ENCODE measurements at places on chromosomes 1 and 21.

DNA sequence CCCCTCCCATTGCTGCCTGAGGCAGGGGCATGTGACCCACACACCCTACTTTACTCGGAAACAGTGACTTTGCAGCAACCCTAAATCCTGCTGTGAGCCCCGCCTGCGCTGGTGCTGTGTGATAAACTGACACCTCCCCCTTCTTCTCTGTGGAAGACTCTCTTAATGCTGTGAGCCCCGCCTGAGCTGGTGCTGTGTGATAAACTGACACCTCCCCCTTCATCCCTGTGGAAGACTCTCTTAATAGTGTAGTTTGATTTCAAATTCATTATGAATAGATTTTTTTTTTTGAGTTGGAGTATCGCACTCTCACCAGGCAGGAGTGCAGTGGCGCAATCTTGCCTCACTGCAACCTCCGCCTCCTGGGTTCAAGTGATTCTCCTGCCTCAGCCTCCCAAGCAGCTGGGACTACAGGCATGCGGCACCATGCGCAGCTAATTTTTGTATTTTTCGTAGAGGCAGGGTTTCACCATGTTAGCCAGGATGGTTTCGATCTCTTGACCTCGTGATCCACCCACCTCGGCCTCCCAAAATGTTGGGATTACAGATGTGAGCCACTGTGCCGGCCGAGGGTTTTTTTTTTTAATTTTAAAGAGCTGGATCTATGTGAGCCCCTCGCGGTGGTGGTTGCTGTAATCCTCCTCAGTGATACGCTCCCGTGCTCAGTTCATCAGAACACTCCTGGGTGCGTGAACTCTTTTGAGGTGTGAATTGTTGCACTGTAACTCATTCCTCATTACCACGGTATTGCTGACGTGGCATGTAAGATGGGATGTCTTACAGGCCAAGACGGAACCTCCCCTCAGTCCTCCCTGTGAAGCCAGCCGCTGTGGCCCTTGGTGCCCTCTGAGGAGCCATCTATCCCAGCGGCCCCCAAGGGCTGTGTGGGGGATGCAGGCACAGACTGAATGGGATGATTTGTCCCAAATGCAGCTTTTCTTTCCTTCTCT lies 60.3 kb downstream of the GALNT2 start:
- no peak for DNase-seq

DNA sequence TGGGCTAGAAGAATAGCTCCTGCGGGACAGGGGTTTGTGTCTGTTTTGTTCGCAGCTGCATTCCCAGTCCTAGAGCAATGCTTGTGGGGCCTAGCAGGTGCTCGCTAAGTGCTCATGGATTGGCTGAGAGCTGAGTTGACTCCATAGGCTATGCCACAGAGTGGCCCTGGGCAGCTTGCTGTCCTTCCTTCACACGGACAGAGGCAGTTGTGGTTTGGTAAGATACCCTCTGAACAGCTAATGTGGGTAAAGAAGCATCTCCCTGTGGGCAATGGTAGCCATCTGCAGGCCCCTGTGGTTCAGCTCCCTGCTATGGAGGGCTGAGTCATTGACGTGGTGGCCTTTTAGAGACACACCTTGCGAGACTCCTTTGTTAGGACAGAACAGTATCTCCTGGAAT lies 23.5 kb upstream of the LBR start:
- no peak for DNase-seq

GRCh38 chr1:42886800-42887199 lies 40.4 kb downstream of the ZNF691 start:
- DNase-seq = no peak

DNA sequence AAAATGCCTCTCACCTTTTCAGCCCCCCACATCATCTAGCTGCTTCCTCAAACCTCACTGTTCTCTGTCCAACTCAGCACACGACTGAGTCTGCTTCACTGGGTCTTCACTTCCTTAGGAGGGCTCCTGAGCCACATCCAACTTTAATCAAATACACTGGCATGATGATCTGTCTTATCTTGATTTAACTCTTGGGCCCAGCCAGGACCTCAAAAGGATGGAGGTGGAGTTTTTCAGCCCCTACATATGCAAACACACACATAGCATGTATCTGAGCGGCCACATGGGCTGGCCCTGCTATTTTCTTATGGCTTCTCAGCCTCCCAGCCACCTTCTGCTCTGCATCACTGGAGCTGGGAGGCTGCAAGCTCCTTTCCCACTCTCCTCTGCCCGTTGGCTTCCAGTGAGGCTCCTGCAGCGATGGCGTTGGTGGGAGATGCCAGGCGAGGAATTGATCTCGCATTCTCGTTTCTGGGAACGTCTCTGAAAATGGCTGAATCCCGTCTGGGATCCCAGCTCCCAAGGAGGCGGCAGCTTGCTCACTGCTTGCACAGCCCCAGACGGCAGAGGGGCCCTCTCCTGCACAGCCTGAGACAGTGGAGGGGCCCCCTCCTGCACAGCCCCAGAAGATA lies 1.8 kb upstream of the PRXL2B start:
- DNase-seq = no peak

GRCh38 chr1:169890761-169891538 lies 2.7 kb downstream of the SCYL3 start:
- no peak for DNase-seq

GRCh38 chr1:161549652-161550051 lies at the start of gene FCGR3A:
Gene FCGR3A (minus strand): TSS chr1:161549818. CDS start chr1:161549736, 82 bp downstream.
- DNase-seq = no peak

GRCh38 chr1:32892368-32893197 lies 6.3 kb downstream of the HPCA start:
- no peak for DNase-seq

DNA sequence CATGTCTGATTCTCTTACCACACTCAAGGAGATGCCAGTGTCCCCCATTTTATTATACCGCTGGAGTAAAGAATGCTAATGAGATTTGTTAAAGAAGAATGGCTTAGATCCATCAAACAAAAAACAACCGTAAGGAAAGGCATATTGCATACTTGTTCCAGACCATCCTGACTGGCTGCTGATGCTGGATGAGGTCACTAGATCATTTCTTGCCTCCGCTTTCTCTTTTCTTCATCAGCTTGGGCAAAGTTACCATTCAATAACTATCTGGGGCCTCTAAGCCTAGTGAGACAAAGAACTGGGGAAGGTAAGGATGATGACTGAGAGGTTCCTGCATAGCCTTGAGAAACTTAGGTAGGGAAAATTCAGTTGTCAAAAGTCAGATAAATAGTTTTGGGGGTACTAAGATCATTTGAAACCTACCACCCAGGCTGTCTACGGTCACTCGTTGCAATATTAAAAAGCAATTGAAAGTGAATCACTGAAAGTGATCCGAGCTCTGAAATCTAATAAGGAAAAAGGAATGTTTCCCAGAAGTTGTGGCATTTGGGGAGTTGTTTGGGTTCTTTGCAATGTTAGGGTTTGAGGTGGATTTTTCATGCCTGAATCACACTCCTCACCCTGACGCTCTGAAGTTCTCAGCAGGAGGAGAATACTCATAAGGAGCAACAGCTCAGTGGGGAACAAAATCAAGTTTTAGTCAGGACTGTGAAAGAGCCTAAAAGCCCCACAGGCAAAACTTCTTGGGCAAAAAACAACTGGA lies 176.8 kb downstream of the HHIPL2 start:
- DNase-seq = no peak

DNA sequence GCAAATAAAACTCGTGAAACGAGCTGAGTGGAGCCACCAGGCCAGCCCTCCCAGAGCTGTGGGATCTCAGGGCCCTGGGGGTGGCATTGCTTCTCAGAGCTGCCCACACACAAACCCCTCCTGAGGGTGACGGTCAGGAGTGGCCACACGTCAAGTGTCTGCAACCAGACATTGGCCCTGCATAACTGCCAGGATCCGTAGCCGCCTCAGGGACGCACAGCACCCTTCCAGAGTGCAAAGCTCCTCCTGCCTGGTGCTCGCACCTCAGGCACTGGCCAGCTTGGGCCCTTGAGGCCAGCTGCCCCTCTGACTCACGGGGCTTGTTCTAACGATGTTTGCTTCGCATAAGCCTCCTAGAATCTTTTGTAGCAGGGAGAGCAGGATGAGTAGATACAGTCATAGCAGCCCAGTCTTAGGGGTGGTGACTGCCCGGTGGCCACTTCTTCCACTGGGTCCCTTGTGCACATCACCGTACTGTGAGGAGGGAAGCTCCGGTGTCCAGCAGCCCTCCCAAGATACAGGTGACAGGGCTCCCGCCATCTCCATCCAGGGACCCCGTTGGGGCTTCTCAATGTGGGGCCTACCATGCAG lies 5.0 kb downstream of the WNT3A start:
- DNase-seq = no peak

DNA sequence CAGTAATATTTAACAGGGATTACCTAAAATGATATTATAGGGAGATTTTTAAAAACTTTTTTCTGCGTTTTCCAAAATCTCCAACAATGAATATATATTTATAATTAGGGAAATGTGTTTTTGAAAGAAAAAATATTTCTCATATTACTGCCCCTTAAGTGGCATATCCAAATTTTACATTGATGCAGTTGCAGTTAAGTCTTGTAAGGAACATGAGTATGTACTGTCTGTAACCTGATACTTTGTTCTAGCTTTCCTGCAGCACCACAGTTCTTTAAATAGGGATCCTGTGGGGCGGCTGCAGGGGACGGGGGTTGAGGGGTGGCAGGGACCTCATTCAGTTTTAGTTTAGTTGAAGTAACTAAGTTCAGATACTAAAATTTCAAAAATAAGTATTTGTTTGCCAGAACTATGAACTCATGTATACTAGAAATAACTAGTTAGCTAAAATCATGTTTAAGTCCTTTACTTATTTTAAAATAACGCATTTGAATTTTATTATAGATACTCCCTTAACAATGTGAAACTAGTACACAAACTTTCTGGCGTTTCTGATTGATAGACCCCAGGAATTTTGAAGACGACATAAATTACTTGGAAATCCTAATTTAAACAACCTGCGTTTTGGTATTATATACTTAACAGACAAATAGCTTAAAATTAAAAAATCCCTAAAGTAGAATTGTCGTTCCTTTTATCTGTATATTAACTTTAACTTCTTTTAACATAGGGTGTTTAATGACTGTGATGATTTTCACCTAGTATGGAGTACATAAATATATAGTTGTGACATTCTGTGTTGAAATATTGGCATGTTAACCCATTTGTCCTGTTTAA lies 639 bp upstream of the DNAJB4 start:
- no peak for DNase-seq

- DNase-seq = no peak
Measured at GRCh38 chr21:31201548-31201947, 142.5 kb downstream of the TIAM1 start.

- no peak for DNase-seq
Measured at GRCh38 chr1:198153804-198154203, 3.0 kb upstream of the NEK7 start.

- DNase-seq = no peak
Measured at GRCh38 chr1:151309811-151310323, 17.3 kb downstream of the PI4KB start.

DNA sequence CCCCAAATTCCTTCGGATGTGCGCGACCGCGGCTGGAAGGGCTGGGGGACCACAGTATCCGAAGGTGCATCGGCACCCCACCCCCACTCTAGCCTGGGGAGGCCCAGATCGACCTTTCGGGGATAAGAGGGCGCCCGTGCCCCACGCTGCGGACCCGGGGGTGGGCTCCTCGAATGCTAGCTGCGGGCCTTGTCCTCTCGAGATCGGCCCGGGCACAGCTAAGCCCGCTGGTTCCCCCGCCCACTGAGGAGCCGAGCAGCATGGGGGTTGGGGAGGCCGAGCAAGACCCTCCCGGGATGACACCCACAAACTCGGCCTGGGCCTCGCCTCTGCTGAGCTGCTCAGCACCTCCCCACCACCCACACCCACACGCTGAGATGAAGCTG lies 653 bp upstream of the IFFO2 start:
- DNase-seq = no peak

DNA sequence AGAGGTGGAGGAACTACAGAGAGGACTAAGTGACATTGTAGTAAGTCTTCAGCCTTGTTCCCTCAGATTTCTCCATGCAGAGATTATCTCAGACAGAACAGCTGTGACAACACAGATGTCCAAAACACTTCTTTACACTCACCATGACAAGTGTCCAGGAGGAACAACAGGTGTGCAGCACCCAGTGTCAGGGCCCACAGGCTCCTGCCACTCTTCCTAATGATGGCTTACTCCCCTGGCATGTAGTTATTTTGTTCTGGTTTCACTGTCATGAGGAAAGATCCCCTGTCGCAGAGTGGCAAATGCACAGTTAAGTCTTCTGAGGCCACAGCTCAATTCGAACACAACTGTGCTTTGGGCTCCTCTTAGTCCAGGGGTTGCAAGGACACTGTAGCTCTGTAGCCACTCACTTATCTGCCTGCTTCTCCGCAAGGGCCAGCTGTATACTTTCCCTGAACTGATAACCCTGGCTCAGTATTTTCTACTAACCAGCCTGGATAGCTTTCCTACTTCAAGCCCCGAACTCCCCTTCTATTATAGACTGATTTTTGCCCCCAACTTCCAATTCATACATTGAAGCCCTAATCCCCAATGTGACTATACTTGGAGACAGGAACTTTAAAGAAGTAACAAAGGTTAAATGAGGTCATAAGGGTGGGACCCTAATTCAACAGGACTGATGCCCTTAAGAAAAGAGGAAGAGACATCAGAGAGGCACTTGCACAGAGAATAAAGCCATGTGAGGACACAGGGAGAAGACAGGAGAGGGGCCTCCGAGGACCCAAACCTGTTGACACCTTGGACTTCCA lies 11.1 kb downstream of the PDZK1 start:
- DNase-seq = no peak

- no peak for DNase-seq
Measured at GRCh38 chr1:97989094-97989680, 68.4 kb upstream of the DPYD start.

- no peak for DNase-seq
Measured at GRCh38 chr21:15094706-15095105, 29.9 kb upstream of the NRIP1 start.

DNA sequence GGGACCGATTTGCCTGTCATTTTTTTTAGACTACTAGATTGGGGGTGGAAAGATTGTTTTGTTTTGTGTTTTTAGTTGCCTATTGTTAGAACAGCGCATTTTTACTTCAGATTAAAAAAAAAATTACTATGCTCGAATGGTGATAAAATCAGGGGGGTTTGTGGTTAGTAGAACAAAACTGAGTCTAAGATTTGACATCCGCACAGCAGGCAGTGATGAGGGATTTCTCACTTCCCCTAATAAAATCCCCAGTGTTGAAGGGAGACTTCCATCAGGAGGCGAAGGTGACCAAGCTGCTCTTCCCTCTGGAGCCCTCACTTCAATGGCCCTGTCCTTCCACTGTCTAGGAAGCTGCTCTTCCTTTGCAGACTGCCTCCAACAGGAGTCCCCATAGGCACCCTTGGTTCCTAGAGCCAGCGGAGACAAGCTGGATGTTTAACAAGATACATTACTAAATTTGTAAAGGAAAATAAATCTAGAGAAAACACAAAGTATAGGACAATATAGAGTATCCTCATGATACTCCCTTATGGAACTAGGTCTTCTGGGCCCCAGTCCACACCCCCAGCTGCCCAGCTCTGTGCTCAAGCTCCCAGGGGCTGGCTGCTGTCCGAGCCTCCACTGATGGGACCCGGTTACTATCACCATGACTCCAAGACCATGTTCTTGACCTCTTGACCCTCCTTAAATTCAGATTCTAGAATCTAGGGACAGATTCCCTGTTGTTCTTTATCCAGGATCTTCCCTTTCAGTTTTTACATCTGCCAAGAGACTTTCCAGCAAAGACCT lies 31.0 kb downstream of the TENT5C start:
- no peak for DNase-seq
